ENCODE measurements at places on chromosomes 4 and X.

DNA sequence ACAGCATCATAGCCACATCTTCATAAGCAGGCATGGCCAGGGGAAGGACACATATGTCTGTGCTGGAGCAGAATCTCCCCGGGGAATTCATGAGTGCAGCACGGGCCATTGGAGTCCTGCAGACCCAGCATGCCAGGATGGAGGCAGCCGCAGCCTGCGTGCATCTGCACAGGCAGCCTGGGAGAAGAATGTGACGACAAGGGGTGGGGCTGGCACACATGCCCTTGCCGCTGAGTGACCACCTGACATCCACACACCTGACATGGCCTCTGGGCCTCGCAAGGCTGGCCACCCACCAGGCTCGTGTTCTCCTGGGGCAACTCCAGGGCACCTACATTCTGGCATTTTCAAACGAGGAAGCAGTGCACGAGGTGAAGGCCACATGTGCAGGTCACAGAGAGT lies 66.2 kb upstream of the AFAP1 start:
- DNase-seq = no peak

GRCh38 chr4:186651624-186652023 lies 72.0 kb downstream of the FAT1 start:
- DNase-seq = no peak

- DNase-seq = no peak
Measured at GRCh38 chr4:139299536-139299935, 1.8 kb upstream of the NAA15 start.

- no peak for DNase-seq
Measured at GRCh38 chr4:88003261-88003660, 4.2 kb upstream of the PKD2 start.

- no peak for DNase-seq
Measured at GRCh38 chr4:39319676-39320075, 46.5 kb downstream of the RFC1 start.

DNA sequence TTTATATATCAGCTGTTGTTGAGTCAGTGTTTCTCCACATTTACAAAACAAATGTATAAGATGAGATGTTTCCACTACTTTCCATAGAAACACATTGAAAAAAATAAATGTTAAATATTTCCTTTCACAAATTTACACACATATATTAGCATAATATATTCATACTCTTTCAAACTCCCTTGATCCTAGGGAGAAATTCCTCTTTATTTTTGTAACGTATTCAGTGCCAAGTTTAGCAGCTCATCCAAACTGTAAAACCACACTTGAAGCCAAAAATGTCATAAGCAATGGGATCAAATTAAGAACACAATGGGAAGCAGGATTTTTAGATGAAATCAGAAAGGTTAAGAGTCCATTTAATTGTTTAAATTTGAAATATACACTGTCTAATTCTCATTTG lies 381.1 kb upstream of the MAD2L1 start:
- no peak for DNase-seq

DNA sequence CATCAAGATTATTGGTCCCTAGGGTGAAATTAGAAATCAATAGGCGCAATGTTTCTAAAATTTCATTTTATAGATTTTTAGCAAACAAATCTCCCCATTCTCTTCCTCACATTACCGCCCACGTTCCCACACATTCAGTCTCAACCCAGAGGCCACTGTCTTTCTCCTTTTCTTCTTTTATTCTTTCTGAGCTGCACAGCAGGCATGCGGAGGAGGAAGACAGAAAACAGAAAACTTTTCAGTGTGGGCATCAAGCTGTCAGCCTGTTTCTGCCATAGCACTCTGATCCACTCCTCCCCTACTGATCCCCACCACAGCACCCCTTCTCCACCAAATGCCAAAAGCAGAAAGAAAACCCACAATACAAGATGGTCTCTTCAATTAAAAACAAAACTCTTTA lies 94.8 kb upstream of the ADAMTS3 start:
- no peak for DNase-seq

- DNase-seq = no peak
Measured at GRCh38 chr4:145340071-145340675, 141.5 kb upstream of the SMAD1 start.

GRCh38 chr4:72295966-72296557 lies 264.3 kb downstream of the NPFFR2 start:
- no peak for DNase-seq
